ENCODE measurements at places on chromosomes 1 and 21.

DNA sequence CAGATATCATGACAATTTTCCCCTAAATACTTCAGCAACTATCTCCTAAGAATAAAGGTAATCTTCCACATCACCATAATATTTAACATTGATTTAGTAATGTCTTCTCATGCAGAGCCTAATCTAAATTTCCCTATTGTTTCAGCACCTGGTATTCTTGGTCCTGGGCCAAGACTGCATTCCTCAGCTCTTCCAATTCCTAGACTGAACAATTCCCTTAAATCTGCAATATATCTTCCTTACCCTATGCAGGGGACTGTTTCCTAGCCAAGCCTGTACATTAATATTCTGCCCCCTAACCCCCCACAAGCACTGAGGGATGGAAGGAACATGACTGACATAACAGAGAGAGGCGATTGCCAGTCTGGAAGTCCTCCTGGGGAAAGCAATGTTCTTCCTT lies 28.7 kb upstream of the DISP1 start:
- DNase-seq = no peak

DNA sequence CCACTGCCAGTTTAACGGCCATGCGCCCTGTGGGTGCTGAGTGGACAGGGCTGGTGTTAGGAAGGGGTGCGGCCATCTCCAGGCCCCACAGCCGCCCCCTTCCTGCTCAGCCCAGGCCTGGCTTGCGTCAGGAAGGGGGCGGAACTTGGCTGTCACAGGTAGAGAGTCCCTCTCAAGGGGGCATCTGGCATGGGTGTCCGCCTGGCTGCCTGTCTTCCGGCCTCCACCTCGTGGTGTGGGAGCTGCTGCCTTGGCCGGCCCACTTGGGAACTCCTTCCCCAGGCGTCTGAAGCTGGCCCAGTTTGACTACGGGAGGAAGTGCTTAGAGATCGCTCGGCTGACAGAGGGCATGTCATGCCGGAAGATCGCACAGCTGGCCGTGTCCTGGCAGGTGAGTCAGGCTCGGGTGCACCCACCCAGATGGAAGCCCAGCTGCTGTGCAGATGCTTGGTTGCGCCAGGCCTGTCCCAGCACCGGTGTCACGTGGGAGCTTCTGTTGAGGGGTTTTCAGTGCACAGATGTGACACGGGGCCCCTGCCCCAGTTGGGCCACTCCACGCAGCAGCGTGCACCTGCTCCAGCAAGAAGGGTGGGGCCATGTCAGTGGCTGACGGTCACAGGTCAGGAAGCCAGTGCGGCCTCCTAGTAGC lies 9.1 kb upstream of the ATAD3B start:
- no peak for DNase-seq

- no peak for DNase-seq
These were observed 52.3 kb downstream of the GRIK3 start for GRCh38 chr1:36981771-36982622.

GRCh38 chr1:224219612-224220059 lies 36.6 kb downstream of the DEGS1 start:
- DNase-seq = no peak

GRCh38 chr1:60345621-60346020 lies 272.1 kb upstream of the C1orf87 start:
- DNase-seq = no peak

DNA sequence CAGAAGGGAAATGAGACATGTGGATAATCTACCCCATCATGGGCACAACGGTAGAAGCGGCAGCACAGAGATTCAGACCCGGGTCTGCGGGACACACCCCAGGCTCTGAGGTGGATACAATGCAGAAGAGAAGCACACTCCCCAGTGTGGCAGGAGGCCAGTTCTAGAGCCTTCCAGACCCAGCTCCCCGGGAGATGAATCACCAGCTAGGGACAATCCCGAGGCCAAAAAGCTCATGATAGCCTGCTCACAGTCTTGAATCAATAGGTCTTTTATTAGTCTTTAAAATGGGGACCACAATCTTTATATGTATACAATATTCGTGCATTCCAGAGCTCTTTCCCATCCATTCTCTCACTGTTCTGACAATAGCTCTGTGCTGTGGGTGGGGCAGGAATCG lies 57.3 kb upstream of the DIRAS3 start:
- no peak for DNase-seq

All from stimulated activated CD8-positive, alpha-beta memory T cell treated with anti-CD3 and anti-CD28 coated beads, Interleukin-7, amount 100 ng/mL, for 48 hours (primary cell).